ENCODE measurements at places on chromosomes 4 and X. TPM values are rescaled to one million over a fixed set of nuclear protein-coding genes. Genes with fewer than 3 reads are reported as not detected.
A peak's percentile ranks its signal among the peaks of the same experiment; 100 is the strongest.

Gene UGT2A1
- polyA plus RNA-seq: not detected

Gene HSD17B10
- 169 TPM for polyA plus RNA-seq

Gene CNKSR2
- polyA plus RNA-seq: 0.27 TPM

- DNase-seq: no peak
Observed at GRCh38 chrX:153375571-153375970, 25.6 kb downstream of the PNMA6E start.

Gene GATA1
- polyA plus RNA-seq: not detected

- DNase-seq: peak; percentile 67
Observed at GRCh38 chr4:2797545-2798305, 4.8 kb downstream of the SH3BP2 start.

DNA sequence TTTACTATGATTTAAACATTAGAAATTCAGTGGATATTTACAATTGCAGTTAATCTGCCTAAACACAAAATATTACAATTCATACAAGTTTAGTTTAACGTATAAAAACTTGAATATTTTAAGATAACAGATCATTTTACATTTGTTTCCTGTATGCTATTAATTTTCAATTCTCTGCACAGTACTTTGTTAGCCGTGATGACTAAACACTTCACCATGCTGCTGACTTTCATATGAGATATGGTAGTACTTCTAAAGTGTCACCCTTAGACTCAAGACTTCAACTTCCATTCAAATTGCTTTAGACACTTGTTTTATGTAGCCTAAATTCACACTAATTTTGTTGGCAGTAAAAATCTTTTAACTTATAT, 1646.4 kb upstream of the ADGRL3 start:
- no peak for DNase-seq

DNA sequence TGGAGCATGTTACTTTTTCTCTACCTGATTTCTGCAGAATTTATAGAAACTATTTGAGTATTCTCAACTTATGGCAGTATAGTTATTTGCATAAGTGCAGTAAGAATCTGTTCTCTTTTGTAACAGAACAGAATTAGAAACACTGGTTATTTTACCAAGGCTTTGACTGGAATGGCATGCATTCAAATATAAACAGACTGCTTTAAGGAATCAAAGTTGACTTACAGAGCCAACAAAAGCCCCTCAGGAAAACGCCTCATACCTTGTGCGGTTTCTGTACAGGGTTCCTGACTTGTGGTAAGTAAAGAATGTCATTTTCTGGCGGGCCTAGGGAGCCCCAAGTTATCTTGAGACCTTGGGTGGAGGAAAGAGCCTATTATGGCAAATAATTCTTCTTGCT, 97.1 kb downstream of the GPR143 start:
- DNase-seq: no peak

- no peak for DNase-seq
Observed at GRCh38 chr4:185304541-185304940, 91.2 kb downstream of the LRP2BP start.

DNA sequence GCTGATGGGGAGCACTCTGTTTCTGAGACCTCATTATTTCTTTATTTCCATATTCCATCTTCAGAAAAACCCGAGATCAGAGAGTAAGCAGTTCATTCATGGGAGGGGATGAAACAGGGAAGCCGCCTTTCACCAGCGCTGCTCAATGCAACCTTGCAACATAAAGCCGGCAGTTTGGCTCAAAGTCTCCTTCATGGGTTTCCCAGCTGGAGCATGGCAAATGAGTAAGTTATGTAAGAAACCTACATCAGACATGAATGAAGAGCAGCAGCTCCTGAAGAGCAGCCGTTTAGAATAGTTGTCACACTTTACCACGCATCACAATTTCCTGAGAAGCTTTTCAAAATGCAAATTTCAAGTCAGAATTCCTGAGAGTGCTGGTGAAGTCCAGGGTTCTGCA, 578.8 kb downstream of the FSTL5 start:
- DNase-seq: no peak

DNA sequence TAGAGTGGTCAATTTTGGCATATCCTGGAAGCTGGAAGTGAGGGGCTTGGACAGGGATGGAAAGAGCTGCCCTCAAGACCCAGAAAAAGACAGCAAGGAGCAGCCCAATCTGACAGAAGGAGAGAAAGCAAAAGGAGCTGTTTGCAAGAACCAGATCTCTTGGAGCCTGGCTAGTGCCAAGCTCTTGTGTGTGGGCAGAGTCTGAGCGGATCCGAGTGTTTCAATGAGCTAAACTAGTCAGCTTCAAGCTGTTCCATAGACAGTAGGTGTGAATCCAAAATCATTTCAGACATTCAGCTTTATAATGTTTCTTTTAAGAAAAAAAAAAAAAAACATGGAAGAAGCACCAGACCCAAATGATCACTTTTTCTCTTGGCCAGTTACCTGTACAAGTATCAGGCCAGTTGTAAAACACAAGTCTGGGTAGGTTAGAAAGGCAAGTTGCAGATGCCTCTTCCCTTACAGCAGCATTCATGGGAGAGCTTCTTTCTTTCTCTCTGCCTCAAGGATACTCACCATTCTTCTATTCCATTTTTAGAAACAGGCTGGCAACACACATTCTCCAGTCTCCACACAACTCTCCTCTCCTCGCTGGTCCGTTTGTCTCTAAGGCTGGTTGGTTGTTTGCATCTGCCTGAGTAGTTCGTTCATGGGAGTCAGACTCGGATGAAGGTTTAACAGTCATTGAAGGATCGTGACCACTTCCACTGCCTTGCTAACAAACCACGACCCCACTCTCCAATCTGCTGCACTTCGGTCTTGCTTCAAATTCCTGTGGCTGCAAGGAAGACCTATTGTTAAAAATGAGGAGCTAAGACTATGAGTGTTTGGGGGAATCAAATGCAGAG, 105.2 kb upstream of the GATB start:
- no peak for DNase-seq

Data from heart left ventricle (tissue), 16 donors.